Sigmoid colon (tissue), 7 donors: ENCODE measurements at places on chromosomes 13 and 19. TPM values are rescaled to one million over a fixed set of nuclear protein-coding genes. Genes with fewer than 3 reads are reported as not detected.

- no peak for DNase-seq
Measured at GRCh38 chr19:13914777-13915176, 8.8 kb downstream of the CC2D1A start.

DNA sequence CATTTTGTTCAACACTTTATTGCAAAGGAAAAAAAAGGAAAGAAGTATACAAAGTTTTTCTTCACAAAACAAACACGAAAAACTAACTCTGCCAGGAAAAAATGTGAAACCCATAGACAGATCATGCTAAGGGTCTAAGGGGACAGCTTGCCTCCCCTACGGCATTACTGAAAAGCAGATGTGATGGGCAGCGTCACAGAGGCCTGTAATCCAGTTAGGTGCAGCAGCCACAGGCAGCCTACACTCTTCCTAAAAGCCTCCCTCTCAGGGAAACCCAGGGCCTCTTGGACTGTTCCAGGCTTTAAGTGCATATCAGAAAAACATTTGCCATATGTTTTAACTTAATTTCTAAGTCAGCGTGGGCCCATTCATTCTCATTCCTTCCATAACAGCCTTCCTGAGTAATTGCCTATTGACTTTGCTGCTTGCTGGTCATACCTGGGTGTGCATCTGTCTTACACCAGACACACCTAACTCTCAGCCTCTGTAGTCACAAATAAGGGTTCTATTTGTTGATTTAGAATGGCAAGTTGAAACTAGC, 135.7 kb upstream of the SERP2 start:
- DNase-seq: no peak

TMEM86B gene
- total RNA-seq: 1.3 TPM

- peak; percentile 81 for DNase-seq
Measured at GRCh38 chr19:4866595-4867424, 657 bp downstream of the PLIN3 start.
